ENCODE measurements at places on chromosomes 16 and 17. TPM values are rescaled to one million over a fixed set of nuclear protein-coding genes. Genes with fewer than 3 reads are reported as not detected.
A peak's percentile ranks its signal among the peaks of the same experiment; 100 is the strongest.

The GINS2 gene
- 0.42 TPM for total RNA-seq

The KRT40 gene
- not detected for total RNA-seq

The ULK2 gene
- 17.7 TPM for total RNA-seq

The PNMT gene
- 5.8 TPM for total RNA-seq

DNA sequence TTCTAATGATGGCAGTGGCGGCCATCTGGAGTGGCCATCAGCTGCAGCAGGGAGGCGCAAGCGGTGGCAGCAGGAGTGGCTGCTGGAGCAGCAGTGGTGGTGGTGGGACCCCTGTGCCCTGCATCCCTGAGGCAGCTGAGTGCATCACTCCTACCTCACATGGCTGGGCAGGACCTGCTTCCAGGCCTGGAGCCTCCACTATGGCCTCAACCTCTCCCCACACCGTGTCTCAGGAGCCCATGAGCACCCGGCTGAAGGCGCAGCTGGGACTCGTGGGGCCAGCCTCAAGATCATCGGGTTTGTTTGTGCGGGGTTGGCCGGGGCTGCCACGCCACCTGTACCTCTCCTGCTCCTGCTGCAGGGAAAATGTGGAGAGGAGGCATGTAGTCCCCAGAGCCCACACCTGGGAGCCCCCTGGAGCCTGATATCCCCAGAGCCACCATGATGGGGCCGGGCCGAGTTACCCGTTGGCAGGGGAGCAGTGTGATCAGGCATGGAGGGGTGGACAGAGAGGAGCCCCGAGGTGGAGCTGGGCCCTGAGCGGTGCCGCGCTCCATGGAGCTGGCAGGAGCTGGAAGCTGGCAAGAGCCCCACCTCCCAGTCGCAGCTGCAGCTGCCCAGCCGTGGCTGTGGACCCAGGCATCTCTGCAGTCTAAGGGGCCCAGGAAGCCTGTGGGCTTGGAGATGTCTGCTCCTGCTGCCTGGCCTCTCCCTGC is 16.7 kb downstream of the RHOT1 start:
- peak; percentile 59 for DNase-seq

- peak; percentile 89 for DNase-seq
These were observed at the start of the genes ACACA and TADA2A for GRCh38 chr17:37406635-37407461. TSS of gene ACACA (minus strand) at chr17:37406836. CDS start at chr17:37406299, 537 bp downstream. TSS of gene TADA2A (plus strand) at chr17:37406886. CDS start at chr17:37411366, 4,480 bp downstream.

DNA sequence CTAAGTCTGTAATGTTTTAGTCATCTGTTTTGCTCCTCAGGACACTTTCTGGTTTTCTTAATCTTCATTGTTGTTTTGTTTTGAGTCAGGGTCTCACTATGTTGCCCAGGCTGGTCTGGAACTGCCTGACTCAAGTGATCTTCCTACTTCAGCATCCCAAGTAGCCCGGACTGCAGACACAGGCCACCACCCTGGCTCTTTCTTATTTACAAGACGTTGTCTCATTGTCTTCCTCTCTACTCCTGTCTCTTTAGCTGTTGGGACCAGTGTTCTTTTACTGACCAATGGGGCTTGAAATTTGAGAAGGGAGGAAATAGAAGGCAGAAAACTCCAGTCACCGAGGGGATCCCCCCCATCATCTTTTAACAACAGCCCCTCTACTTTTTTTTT is 1.2 kb downstream of the SCPEP1 start:
- DNase-seq: no peak

DNA sequence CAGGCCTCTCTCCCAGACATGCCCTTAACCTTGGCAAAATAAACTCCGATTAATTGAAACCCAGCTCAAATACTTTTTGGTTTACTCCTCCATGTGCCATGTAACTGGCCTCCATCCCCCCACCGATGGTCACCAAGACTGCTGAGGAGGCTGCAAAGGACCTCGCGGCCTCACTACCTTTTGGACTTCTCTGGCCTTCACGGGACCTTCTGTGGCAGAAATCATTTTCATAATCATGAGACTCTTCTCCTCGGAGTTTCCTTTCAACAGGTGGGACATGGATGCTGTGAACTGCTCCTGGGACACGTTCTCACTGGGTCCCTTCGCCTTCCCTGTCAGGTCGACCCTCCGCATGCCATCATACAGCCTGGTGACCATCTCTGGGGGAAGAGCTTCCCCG is 9.0 kb downstream of the MEAK7 start:
- no peak for DNase-seq

- DNase-seq: no peak
These were observed 59.0 kb downstream of the KPNA2 start for GRCh38 chr17:68094481-68095078.

GRCh38 chr16:82945420-82946101 is 318.8 kb downstream of the CDH13 start:
- no peak for DNase-seq

Measured in left ventricle myocardium superior (tissue), 1 donor.